ENCODE measurements at places on chromosomes 12 and 14.

GRCh38 chr12:71007781-71008404, 87.4 kb upstream of the PTPRR start:
- DNase-seq, result no peak

GRCh38 chr14:102196039-102196901, 56.6 kb downstream of the WDR20 start:
- no peak for DNase-seq

DNA sequence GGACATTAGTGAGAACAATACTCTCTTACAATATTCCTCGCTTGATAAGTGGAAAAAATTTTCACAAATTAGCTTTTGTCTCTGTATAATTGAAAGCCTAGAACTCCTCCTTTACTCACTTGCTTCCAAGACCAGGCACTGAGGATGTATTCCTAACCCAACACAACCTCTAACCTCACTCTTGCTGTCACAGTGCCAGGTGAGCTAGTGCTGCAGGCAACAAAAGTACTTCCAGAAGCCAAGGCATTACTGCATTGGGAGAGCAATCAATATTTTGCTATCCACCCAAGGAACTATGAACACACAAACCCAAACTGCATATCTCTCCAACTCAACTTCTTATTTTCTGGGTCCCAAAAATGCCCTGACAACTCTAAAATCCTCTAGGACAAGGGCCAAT, 1081.0 kb downstream of the VRK1 start:
- no peak for DNase-seq

DNA sequence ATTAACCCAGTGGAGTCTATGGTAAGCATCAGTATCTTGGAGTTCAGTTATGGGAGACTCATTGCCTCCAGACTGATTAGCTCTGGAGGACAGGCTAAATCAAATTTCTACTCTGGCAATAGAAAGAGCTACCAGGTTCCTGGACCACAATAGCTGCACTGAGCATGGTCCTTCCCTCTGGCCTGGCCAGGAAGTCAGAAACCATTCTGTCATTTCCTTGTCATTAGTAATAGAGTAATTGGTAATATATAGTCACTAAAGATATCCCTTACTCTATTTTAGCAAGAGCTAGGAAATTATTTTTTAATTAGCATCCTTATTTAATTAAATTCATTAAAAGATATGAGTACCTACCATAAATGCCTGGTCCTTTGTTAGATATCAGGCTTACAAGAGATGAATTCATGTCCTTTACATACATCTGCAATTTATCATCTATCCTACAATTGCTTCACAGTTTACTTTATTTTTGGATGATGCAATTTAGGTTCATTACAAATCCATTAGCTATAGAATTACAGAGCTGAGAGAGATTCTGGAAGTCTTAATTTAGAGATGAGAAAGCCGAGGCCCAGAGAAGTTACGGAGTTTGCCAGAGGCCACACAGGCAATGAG, 23.7 kb upstream of the TDRD9 start:
- DNase-seq, result no peak

DNA sequence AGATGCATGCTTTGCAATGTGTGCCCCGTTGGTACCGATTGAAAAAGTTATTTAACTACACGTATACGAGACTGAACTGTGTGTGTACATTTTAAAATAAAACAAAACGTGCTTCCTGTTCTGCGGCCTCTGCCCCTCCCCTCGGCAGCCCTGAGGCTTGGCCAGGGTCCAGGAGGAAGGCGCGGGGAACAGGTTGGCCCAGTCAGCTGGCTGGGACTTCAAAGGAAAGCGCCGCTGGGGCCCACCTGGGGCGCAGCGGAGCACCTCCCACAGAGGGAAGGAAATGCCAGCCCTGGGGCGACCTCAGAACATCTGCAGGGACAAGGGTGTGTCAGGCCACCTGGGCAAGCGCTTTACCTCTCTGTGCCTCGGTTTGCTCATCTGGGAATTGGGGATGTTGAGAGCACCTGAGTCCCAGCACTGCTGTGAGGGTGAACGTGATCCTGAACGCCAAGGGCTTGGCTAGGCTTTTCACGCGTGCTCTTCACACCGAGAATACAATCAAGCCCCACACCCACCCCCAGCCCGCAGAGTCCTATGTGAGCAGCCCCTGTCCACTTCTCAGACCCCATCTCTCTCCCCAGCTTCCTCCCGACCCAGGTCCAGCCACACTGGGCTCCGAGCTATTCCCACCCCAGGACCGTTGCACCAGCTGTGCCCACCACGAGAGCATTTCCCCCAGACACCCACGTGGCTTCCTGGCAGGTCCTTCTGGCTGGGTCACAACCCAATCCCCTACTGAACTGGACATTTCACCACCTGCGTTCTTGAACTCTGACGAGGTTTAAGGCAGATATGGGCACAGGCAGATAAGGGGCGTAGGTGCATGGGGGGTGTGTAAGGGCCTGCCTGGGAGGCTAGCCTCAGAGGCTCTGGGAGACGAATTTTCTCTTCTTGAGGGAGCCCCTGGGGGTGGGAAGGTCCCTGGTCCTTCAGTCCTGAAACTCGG, 41.9 kb upstream of the NCOR2 start:
- DNase-seq, result peak; percentile 55

- no peak for DNase-seq
Observed at GRCh38 chr14:52399921-52400595, 85.9 kb downstream of the PTGER2 start.

- no peak for DNase-seq
Observed at GRCh38 chr14:29536886-29537511, 390.6 kb downstream of the PRKD1 start.

DNA sequence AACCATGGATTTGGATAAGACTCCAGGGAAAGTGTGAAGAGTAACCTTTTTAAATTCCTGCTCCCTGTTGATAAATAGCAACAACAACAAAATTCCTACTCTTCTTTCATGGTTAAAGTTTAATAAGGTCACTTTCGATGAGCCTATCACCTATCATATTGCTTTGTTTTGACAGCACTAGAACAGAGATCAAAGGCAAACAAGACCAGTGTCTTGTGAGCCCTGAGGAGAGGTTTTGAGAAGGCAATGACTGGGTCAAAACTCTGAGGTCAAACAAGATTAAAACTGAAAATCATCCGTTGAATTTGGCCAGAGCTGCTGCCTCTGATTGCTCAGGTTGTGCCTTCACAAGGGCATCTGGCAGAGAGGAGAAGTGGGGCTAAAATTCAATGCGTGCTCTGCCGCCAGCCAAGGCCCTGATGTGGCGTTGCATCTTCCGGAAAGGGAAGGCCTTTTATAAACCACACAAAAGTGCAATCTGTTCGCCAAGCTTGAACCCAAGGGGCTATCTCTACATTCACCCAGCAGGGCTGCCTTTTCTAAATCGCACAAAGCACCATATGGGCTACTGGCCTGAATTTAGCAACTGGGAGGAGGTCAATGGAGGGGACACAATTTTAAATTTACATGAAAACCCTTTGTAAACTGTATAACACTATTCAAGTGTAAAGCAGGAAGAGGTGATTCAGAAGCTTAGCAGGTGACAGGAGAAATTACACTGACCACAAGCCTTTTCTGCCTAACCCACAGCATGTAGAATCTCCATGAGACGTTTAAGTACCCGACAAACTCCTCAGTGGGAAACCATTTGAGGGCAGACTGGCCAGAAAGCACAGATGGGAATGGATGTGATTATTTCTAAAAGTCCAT, 140.8 kb downstream of the DAD1 start:
- no peak for DNase-seq

GRCh38 chr14:90518069-90518940, 121.5 kb downstream of the CALM1 start:
- no peak for DNase-seq

DNA sequence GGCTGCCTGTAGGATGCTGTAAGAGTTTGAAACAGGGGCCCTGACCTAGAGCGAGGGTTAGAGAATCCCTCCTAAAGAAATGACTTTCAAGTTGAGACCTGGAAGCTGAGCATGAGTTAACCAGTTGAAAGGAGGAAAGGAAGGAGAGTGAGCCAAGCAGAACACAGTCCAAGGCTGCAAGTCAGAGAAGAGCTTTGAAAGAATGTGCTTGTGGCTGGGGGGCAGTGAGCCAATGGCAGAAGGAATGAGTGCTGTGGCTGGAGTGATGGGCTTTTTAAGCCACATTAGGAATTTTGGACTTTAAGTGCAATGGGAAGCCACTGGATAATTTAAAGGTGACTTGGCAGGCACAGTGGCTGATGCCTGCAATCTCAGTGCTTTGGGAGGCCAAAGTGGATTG, 18.1 kb downstream of the CDKN1B start:
- no peak for DNase-seq

DNA sequence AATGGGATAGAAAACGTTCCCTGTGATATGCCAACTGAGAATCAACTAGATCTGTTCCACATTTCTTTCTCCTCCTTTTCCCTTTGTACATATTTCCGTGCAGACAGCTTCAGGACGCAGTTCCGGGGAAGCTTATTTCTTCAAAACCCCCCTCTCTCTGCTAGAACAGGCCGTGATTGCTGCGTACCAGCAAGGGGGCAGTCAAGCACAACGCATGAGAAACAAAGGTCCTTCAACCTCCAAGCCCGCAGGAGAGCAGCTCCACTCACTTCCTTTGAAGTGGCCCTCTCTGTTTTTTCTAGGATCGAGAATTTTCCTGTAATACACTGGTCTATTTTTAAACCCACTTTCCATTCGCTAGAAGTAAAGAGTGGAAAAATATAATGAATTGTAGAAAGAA, 80.8 kb downstream of the ZNF664 start:
- DNase-seq, result no peak

- no peak for DNase-seq
Observed at GRCh38 chr12:526089-526488, 66.3 kb downstream of the B4GALNT3 start.

DNA sequence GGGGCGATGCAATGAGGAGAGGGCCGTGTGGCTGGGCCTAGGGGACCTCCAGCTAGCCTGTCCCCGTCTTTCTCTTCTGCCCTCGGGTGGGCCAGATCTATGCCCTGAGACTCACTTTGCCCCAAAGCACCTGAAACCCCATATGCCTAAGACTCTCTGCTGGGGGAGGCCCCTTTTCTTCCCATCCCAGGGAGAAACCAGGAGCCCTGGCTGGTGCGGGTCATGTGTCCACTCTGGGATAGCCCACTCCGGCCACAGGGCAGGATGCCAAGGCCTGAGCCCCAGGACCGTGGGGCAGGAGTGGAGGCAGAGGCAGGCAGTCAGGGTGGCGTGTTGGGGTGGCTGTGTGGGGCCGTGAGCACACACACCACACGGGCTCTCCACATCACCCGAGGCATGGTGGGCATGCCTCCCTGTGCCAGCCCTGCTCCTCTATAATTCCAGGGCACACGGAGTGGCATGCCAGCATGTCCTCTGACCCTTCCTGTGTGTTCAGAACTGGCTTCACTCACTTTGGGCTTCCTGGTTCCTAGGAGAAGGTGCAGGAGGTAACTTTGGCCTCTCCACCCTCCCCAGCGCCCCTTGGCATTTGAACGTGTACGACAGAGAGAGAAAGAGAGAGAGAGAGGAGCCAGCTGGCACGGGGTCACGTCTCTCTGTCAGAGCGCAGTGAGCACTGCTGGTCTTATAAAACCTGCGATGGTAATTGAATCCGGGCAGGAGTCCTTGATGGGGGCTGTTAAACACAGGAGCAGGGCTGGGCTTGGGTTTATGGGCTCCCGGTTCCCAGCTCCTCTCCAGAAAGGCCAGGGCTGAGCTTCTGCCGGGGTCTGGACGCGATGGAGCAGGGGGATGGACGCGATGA, 144.2 kb downstream of the KIF26A start:
- no peak for DNase-seq

GRCh38 chr14:75697918-75698317, 36.9 kb downstream of the TTLL5 start:
- DNase-seq, result no peak

DNA sequence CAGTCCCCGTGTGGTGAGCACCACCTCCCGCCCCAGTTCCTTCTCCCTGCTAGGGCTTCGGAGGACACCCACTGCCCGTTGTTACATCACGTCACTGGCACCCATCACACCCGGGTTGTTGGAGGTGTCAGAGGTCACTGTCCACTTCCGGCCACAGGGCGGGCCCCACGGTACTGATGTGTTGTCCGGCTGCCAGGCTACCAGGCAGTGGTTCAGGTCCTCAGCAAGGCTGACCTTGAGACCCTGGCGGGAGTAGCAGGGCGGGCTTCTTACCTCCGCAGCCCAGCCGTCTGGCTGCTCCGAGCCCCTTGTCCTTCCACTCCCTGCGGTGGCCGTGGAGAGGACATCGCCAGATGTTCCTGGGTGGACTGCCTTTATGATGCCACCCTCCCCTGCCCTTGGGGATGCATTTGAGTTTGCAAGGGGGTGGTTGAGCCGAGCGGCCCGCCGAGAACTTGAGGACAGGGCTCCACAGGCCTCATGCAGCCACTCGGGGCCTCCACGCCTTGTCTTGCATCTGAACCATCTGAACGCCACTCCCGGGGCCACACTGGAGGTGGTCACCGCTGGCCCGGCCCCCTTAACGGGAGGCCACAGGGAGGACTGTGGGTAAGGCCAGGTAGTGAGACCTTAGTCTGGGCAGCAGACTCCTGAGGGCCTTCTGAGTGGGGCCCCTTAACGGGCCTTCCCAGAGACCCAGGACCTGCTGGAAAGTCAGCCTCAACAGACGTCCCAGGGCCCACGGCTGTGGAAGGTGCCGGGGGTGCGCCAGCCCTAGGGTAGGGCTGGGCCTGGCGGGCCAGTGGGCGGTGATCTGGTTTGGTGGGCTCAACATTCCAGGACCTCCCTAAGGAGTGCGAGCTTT, 27.1 kb upstream of the PLD4 start:
- DNase-seq, result no peak

DNA sequence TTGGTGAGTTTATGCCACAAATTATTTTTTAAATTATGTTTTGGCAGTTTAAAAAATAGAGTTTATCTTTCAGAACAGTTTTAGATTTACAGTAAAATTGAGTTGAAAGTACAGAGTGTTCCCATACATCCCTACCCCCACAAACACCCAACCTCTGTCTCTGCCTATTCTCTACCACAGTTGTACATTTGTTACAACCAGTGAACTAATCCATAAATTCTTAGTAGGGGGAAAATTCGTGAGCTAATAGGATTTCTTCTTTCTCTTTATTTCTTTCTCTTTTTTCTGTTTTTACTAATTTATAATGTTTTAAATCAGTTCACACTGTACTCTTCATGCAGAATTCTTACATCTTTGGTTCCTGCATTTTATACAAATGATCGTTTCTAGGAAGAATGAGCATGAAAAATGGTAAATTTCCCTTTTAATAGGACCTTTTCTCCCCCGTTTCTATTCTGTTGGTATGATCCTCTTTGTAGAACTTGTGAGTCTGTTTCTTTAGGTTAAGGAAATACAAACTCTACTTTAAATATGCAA, 56.7 kb downstream of the MIPOL1 start:
- DNase-seq, result no peak

- no peak for DNase-seq
Observed at GRCh38 chr12:102918840-102919239, 1.8 kb upstream of the PAH start.

DNA sequence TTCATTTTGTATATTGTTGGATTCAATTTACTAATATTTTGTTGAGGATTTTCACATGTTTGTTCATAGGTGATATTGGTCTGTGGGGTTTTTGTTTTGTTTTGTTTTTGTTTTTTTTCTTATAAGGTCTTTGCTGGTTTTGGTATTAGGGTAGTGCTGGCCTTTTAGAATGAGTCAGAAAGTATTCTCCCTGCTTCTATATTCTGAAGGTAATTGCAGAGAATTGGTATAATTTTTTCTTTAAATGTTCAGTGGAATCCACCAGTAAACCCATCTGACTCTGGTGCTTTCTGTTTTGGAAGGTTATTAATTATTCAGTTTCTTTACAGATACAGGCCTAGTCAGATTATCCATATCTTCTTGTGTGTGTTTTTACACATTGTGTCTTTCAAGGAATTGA, 8.9 kb downstream of the TOGARAM1 start:
- no peak for DNase-seq

- no peak for DNase-seq
Observed at GRCh38 chr14:102736956-102737355, 40.3 kb upstream of the TRAF3 start.
